ENCODE measurements at places on chromosomes 1 and 21. TPM values are rescaled to one million over a fixed set of nuclear protein-coding genes. Genes with fewer than 3 reads are reported as not detected.

DNA sequence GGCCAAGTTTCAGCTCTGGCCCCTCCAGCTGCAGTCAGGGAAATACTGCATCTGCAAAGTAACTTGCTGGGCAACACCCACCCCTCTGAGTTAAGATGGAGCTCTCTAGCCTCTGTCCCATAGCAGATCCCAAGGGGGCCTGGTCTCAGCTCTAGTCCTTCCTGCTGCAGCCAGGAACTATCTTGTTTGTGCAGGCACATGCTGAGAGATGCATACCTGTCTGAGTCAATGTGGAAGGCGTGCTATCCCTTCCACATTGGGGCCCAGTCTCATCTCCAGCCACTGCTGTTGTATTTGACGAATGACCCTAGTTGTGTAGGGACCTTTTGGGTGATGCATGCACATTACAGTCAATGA, 76.4 kb downstream of the CTH start:
- DNase-seq, result no peak

BARHL2 gene
- not detected for polyA plus RNA-seq

GJA9 gene
- polyA plus RNA-seq, result not detected

GRCh38 chr1:221573756-221574155, 168.1 kb downstream of the DUSP10 start:
- DNase-seq, result no peak

GRCh38 chr1:48219803-48220202, 2.7 kb upstream of the SLC5A9 start:
- no peak for DNase-seq

DNA sequence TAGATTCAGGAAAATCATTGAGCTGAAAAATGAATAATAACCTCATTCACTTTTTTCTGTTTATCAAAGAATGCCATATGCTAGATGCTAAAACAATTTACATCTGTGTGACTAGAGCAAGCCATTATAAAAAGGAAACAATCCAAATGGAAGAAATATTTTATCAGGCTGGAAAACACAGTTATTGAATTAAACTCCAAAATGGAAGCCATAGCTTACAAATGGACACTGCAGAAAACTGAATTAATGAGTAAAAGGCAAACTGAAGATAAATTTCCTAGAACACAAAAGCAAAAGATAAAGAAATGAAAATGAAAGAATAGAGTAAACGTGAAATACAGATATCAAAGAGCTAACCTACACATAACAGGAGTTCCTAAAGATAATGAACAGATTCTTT, 33.1 kb upstream of the IL10 start:
- DNase-seq, result no peak

GRCh38 chr1:22721122-22721873, 10.7 kb downstream of the EPHB2 start:
- no peak for DNase-seq

DNA sequence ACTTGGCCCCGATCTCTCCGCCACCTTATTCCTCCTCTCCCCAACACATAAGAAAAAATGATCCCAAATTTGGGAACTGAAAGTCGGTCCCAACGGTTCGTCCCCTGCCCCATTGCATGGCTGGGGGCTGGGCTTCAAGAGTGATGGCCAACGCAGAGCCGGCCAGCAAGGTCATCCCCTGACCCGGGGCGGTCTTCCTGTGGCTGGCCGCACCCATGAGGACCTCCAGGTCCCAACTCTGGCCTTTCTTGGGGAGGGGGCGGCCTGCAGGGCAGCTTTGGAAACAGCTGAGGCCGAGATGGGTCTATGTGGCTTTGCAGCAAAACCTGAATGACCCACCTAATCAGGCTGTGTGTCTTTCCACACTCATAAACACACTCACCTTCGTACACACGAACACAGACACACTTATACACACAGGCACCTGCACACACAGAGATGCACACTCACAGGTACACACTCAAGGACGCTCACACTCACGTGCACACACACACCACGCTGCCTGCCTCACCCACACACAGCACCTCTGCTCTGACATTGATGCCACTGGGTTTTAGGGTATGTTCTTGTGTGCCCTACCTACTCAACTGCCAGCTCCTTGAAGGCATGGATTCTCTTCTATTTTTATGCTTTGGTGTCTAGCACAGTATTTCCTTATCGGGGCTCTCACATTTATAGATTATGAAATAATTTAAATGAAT, 562 bp downstream of the DYNLT5 start:
- peak; percentile 8 for DNase-seq

- no peak for DNase-seq
Measured at GRCh38 chr1:47779613-47780012, 217.6 kb downstream of the TRABD2B start.

FAM72D gene
- 1.2 TPM for polyA plus RNA-seq

GRCh38 chr1:46171871-46172270, 3.0 kb upstream of the TSPAN1 start:
- no peak for DNase-seq

IGSF9 gene
- 0.15 TPM for polyA plus RNA-seq

RIPK4 gene
- not detected for polyA plus RNA-seq

TBX19 gene
- 3.0 TPM for polyA plus RNA-seq

- DNase-seq, result no peak
Measured at GRCh38 chr21:42785666-42786427, 93.5 kb downstream of the WDR4 start.

S100A7 gene
- polyA plus RNA-seq, result not detected

DNA sequence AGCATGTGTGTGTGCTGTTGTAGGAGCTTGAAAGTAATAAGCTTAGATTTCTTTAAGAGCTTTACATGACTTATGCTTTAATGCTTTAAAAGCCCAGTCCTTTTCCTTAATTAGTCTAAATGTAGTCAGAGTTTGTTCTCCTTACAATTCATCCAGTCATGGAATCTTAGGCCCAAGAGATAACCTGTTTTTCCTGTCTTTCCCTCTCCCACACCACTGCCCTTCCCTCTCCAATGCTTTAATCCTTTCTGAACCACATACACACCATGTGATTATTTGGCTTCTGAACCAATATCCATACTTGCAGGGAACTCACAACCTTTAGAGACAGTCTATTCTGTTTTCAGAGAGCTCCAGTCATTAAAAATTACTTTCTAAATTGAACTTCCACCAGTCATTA, 37.6 kb downstream of the ALG6 start:
- DNase-seq, result no peak

APCS gene
- not detected for polyA plus RNA-seq

DNA sequence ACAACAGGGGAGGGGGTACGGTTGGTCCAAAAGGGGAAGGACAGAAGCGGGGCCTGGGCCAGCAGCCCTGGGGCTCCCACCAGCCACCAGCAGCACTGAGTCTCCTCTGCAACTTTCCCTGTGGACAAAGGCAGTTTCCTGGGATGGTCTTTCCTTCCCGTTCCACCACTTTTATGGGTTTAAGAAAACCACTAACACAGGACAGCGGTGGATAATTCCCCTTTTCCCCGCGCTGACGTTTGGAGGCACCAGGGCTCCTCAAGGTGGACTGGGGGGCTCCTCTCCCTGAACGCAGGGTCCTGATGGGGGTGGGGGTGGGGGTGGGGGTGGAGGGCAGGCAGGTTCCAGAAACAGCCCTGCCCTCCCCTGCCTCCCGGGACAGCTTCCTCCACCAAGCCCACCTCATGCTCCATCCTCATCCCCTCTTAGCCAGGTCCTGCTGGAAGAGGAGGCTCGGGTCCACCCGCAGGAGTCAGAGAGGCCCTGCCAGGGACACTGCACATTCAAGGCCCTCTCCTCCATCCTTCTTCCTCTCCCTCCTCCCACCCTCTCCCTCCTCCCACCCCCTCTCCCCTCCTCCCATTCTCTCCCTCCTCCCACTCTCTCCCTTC, 4.8 kb upstream of the COL6A1 start:
- DNase-seq, result no peak

DNA sequence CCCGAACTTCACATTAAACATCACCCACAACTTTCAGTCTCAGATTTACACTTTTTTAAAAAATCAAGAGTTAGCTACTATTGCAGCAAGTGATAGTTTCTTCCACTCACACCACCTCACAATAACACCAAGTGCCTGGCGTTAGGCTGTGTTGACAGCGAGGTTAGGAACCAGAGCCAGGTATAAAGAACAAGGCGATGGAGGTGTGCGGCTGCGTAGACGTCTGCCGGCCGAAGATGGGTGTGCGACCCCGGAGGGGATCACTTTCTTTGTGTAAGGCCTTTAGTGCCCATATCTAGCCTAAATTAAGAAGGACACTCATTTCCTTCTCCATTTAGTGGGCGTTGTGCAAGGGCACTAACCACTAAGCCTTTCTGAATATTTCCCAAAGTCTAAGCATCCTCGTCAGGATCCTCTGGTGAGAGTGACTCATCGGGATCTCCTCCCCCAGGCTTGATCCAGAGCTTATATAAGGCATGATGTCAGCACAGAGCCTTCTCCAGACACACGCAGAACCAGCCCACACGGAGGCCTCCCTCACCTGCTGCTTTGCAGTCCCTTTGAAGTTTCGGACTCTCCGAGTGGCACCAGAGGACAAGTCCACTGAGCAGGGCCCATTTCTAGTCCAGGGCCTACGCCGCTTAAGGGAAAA, 11.8 kb downstream of the NHLH2 start:
- no peak for DNase-seq

PRAMEF14 gene
- polyA plus RNA-seq, result not detected

RBM15 gene
- polyA plus RNA-seq, result 7.3 TPM

CELA3B gene
- polyA plus RNA-seq, result 0.32 TPM

GRCh38 chr1:247639381-247639981, 34.1 kb downstream of the OR2G3 start:
- DNase-seq, result no peak

DNA sequence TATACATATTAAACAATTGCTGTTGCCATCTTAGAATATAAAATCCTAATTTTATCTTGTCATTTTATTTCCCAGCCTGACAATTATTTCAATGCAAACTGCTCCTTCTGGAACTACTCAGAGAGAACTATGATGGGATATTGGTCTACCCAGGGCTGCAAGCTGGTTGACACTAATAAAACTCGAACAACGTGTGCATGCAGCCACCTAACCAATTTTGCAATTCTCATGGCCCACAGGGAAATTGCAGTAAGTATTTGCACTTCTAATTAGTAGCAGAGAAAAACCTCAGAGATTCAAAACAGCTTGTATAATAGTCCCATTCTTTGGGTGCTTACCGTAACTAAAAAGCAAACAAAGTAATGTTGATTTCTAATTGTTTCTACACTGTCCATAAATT, 167.2 kb downstream of the ADGRL2 start:
- no peak for DNase-seq

DMBX1 gene
- not detected for polyA plus RNA-seq

DNA sequence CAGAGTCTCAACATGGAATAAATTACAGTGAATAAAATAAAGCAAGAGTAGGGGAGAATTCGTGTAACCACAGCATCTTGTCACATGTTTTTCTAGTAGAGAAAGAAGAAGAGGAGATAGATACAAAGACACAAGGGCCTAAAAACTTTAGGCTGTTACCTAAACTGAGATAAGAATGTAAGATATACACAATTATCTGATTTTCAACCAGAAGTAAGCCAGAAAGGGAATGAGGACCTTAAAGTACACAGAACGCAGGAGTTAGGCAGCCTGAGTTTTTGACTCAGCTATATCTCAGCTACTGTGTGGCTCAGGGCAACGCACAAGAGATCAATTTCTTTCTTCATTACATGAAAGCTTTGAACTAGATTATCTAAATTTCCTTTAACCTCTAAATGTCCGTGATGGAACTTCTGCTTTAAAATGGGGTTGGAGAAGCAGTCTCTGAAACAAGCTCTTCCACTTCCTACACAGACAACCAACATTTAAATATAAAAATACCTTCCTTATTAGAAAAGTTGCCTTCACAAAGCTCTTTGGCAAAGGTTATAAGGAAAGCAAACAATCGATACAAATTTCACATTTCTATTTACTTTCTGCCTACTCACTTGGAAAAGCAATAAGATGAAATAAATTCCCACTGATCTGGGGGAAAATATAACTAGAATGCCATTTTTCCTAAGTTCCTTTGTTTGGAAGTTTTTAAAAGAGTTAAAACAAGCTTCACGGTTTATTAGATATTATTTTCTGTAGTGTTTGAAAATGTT, 5.2 kb upstream of the RGS13 start:
- no peak for DNase-seq

- no peak for DNase-seq
Measured at GRCh38 chr1:160293020-160293968, 8.4 kb upstream of the PEX19 start.

DNA sequence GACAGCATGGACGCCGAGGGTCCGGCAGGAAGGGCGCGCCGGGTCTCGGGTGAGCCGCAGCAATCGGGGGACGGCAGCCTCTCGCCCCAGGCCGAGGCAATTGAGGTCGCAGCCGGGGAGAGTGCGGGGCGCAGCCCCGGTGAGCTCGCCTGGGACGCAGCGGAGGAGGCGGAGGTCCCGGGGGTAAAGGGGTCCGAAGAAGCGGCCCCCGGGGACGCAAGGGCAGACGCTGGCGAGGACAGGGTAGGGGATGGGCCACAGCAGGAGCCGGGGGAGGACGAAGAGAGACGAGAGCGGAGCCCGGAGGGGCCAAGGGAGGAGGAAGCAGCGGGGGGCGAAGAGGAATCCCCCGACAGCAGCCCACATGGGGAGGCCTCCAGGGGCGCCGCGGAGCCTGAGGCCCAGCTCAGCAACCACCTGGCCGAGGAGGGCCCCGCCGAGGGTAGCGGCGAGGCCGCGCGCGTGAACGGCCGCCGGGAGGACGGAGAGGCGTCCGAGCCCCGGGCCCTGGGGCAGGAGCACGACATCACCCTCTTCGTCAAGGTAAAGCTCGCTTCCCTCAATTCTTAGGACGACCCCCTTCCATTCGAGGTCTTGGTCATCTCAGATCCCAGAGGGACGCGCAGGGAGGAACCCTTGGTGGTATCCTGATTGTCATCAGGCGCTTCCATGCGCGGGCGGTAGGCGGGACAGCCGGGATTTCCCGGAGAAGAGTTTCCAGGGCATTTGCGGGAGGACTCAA, 1.6 kb downstream of the CLIC6 start:
- DNase-seq, result no peak

DNA sequence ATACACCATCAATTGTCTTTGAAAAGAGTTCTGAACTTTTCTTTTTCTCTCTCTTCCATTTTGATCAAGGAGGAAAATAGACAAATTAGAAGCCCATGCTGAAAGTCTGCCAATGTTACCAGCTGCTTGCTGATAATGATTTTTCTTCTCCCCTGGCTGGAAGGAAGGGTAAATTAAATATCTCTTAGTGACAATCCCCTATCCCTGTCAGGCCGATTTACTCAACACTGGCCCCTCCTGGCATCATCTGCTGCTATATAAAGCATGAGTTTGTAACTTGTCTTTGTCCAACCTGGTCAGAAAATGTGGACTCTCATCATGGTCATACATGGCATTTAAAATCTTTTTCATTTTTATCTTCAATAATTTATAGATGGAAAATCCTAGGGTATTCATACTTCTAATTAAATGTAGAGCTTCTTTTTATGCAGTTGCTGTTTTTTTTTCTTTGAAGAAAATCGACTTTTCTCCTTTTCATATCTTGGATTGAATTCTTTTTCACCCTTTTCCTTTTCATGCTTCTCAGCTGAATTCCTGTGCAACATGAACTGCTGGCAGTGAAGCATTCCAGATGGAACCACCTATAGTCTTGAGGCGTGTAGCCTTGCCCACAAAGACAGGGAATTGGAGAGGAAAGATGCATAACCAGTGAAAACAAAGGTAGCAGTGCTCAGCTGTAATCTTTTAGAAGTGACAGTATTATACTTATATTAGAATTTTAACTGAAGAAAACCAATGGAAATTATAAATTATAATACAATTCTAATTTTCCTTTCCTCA, 214.7 kb upstream of the PTGFR start:
- DNase-seq, result no peak

LAD1 gene
- polyA plus RNA-seq, result not detected

SYCP1 gene
- polyA plus RNA-seq, result not detected
